NCI-H1105 (cell line): ENCODE measurements at places on chromosomes 2 and 18.

DNA sequence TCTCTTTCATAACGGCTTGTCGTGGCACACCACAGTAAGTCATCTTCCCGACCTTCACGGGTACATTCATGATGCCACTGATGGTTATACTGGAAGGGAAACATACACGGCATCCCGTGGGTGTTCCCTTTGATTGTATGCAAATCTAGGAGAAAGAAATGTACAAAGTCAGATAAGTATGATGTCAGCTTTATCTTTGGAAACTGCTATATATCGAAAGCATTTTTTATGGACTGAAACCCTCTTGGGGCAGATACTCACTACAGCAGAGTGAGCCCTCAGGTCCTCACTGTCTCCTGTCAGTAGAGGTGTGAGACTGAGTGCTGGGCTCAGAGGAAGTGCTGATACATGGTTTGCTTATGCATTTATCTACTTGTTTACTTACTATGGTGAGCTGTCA lies 20.4 kb downstream of the PLA2R1 start:
- no peak for DNase-seq

- peak; percentile 8 for DNase-seq
These were observed 683 bp upstream of the DNAJC27 start for GRCh38 chr2:24972315-24972961.

- no peak for DNase-seq
These were observed 748 bp upstream of the ZNF804A start for GRCh38 chr2:184597571-184597991.

DNA sequence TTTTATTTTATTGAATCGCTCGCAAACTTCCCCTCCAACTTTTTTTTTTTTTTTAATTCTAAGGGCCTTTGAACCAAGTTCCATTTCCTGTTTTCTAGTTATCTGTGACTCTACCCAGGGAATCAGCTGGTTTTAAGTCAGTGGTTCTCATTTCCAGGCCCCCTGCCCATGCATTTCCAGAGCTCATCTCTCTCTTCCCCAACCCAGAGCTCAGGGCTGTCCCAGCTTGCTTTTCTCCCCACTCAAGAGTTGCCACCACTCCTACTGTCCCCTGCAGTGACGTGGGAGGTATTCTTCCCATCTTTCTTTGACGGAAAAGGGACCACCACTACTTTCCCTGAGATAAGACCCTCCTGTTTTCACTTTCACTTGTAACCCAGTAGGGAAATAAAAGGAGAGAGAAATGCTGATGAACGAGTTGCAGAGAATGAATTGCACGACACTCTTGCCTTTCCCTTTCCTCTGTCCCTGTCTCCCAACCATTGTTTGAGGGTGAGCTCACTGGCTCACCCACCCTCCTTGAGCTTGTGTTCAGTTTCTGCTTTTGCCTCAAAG lies 42.1 kb downstream of the TET3 start:
- DNase-seq, result no peak

DNA sequence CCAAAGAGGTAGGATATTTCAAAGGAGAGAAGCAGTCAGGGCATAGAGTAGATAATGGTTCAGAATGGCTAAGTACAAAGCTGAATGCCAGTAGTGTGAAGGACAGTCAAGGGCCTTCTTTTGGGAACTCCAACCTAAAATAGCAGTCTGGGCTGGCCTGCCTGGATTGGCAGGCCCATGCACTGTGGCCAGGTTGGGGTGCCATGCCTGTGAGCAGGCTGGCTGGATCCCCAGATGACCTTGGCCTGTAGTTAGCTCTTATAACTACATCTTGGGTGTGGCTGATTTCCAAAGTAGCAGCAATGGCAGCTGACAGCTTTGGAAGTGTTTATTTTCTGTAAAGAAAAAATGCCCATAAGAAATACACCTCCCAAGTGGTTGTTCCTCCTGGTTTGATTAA lies 51.5 kb upstream of the ITGB6 start:
- no peak for DNase-seq

DNA sequence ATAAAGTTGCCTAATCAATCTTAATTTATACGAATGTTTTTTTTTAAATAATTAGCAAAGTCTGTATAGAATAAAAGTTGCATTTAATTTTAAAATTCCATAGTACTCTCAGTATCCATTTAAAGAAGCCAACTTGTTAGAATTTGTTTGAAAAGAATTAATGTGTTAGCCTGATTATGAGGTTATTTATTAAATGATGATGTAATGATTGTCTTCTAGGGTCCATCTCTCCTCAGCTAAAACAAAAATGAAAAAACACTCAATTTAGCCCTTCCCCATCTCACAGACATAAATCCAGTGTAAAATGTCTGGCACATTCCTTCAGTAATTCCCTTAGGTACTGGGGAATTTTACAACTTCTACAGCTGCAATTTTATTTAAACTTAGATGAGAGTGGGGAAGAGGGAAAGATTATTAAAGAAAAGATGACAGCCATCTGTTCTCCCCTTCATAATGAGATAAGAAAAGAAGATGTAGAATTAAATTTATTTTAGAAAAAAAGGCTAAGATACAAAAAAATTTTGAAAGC lies 68.6 kb downstream of the BARD1 start:
- DNase-seq, result no peak

DNA sequence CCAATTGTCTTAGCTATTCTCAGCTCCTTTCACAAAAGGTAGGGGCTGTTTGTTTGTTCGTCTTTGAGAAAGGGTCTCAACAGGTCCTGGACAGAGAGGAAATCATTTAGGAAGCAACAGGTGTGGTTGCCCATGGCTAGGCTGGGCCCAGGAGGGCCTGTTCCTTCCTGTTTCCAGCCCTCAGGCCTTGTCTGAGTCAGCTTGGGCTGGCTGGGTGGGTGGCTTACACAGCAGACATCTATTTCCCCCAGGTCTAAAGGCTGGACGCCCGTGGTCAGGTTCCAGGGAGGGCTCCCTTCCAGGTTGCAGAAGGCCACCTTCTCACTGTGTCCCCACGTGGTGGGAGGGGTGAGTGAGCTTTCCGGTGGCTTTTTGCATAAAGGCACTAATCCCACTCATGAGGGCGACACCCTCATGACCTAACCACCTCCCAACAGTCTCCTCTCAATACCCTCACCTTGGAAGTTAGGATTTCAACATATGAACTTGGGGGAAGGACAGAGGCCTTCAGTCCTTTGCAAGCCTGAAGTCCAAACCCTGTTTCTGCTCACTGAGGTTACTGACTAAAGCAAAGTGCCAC lies 45.5 kb downstream of the ARHGEF4 start:
- DNase-seq, result no peak

DNA sequence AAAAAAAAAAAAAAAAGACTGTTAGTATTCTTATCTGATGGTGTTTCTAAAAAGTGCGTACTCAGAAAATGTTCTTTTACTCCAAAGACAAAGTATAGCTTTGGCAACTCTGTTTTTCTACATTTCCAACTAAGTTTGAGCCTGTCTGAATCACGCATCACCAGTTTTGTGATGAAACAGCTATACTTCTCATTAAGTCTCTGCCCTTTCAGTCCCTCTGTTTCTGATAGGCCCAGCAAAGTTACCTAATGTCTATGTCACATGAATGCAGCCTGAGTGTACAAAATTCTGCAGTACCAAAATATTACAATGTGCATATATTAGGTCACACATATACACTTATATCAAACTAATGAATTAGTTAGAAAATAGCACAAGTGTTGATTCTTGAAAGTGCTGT lies 22.4 kb downstream of the TWSG1 start:
- no peak for DNase-seq

DNA sequence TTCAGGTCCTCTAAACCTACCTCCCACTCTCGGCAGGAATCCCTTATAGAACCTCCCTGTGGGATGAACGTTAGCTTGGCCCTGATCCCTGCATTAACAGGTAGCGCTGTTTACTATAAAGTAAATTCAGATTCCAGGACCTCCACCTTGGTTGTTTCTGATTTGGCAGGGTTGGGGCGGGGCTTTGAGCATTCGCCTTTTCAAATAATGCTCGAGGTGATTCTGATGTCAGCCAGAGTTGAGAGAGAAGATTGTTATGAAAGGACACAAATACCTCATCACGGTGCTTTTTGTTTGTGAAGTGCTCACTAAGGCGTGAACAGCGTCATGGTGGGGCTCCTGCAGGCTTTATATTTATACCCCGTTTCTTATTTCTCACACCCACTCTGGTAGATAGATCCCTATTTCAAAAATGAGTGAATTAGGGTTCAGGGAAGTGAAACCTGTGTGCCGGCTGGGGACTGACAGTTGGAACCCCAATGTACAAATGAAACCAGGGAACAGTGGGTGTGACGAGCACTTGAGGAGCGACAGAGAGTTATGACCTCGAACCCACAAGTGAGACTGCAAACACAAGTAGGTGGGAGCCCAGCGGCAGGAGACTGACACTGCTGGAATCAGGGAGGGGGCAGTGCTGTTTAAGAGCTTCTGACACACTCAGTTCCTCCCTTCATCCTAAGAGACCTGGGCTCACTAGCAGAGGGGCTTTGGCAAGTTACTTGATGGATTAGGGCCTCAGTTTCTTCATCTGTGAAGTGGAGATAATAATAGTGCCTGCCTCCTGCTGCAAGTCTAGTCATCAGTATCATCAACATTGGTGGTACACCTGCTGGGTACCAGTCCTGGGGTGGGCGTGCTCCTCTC lies 14.2 kb upstream of the CXCR4 start:
- DNase-seq, result no peak

GRCh38 chr2:119469661-119470297 lies 38.1 kb downstream of the TMEM37 start:
- DNase-seq, result no peak

- DNase-seq, result no peak
These were observed 10.9 kb downstream of the CERS6 start for GRCh38 chr2:168466834-168467565.

- no peak for DNase-seq
These were observed 57.4 kb downstream of the TRPM8 start for GRCh38 chr2:233974530-233975071.

DNA sequence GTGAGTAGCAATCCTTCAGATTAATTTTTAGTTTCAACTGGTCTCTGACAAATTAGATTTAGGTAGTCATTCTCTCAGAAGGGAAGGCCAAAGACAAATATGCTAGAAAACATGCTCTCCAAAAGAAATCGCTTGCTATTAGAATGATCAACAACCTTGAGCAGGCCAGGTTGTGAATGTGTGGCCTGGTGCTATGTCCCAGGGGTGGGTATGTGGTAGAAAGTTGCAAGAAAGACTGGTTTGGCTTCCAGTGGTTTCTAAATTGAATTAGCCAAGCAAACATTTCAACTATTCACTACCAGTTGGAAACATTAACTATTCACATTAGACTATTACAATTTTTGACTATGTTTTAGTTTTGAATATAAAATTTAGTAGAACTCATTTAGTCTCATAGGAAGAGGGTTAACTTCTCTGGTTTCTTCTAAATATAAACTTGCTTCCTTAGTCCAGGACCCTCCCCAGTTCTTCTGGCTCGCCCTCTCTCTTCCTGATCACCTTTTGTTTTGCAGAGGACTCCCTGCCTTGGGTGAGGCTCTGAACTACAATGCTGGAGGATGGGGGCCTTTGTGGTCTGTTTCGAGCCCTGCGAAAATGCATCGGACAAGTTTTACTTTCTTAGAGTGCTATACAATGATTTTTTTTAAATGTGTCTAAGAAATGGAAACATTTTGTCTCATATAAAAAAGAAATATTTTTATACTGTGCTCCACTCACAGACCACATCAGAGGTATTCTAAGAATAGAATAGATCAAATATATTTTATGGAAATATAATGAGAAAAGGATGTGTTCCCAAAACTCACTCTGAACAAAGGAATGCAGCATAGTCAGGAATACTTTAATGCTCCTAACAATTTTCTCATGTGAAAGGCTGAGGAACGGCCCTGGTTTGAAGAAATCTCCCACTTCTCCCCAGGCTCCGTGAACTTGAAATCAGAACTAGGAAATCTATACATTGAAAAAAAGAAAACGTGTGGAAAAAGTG lies 375.0 kb upstream of the ZEB2 start:
- DNase-seq, result no peak

GRCh38 chr2:68989035-68989434 lies 14.6 kb downstream of the GKN1 start:
- DNase-seq, result no peak

GRCh38 chr18:23941791-23942190 lies 72.8 kb upstream of the TTC39C start:
- no peak for DNase-seq

- no peak for DNase-seq
These were observed 39.5 kb upstream of the MCFD2 start for GRCh38 chr2:46954951-46955571.

DNA sequence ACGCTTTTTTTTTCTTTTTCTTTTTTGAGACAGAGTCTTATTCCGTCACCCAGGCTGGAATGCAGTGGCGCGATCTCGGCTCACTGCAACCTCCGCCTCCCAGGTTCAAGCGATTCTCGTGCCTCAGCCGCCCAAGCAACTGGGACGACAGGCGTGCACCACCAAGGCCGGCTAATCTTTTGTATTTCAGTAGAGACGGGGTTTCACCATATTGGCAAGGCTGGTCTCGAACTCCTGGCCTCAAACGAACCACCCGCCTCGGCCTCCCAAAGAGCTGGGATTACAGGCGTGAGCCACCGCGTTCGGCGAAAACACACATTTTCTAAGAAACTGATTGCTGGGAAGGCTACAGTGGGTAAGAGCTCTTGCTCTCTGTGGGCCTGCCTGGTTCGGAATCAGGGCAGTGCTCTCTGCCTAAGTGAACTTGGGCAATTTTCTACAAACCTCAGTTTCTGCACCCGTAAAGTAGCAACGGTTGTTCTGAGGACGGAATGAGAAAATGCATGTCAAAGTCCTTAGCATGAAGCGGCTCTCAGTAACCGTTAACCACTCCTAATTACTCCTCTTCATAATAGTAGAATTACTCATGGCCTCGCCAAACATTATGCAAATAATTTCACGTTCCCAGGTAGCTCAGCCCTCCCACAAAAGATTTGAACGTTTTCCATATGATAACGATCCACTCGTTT lies 1.0 kb upstream of the PMAIP1 start:
- DNase-seq, result no peak

DNA sequence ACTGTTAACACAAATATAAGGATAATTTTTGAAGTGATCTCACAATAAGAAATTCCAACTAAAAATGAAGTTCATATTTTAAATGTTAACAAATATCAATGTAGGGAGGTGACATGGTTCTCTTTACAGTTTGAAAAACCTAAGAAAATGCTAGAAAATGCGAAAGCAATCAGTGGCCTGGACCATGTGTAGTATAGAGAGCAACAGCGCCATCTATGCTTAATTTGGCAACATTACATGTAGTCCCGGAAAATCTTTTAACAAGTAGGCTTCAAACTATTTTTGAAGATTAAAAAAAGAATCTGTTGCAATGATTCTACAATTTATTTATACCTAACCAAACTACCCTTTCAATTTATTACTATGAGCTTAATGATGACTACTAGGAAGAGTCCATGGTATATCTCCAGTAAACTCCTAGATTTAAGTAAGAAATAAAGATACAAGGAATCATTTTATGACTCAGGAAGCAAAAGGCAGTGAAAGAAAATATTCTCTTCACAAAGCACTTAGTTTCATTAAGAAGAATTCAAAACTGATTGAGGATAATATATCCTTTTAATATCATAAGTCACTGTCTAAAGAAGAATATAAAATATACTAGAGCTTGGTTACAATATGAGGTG lies 33.3 kb downstream of the NDUFA10 start:
- peak; percentile 10 for DNase-seq

- no peak for DNase-seq
These were observed 21.7 kb upstream of the RAB10 start for GRCh38 chr2:26011990-26012856.
